ENCODE measurements at places on chromosomes 12 and 14.

- no peak for DNase-seq
These were observed 590.5 kb upstream of the ATP2B1 start for GRCh38 chr12:90299121-90299520.

DNA sequence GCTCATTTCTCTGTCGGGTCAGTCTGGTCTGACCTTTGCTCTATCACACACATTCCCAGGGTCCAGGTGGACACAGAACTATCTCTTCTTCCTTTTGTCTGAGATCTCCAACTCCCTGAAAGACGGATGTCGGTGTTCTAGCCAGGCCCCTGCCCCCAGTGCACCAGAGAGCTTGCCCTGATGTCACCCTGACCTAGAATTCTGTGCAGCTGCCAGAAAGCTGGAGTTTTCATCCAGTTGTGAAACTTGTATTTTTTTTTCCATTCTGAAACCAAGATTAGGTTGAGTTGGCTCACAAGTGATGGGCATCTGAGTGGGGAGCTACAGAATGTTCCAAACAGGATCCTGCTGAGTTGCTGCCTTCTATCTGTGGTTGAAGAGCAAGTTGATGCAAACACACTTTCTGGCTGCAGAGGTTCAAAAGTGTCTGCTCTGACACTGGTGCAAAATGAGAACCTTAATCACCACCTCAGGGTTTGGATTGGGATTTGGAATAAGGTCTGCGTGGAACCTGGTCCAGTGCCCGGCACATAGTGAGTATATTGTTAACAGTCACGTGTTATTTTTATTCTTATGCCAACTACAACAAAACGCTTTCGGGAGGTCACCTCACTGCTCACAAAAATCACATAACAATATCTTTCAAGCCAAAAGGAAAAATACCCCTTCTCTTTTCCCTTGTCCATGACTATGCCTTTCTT, 211.5 kb downstream of the SLC15A4 start:
- no peak for DNase-seq

DNA sequence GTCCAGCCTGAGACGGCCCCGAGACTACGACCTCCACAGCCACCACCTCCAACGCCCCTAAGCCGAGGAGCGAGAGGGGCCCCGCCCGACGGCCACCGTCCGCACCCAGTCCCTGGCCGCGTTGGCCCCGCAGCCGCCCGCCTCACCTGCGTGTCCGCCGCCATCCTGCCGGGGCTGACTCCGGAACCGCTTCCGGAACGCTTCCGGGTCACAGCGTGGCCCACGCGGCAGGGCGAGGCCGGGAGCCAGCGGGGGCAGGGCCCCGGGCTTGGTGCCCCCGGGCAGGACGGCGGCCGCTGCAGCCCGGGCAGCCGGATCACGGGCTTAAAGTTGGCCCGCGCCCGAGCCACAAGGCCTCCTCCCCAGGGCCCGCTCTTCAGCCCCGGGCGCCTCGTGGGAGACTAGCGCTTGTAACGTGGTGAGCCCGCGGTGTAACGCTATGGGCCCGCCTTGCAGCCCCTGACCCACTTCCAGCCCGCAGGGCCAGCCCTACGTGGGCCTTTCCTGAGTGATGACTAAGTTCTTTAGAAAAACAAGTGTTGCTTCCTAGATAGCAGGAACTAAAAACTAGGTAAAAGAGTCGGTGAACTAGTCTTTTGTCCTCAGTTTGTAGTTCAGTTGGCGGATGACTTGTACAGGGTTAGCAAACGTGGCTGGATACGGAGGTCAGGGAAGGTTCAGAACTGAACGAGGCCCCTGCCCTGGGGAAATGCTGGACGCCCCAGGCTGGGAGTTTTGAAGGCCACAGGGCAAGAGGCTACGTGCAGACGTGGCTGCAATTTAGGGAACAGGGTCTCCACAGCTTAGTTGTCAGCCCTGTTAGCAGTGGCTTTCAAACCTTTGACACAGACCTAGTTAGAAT, at the start of gene GCN1:
GCN1 (minus strand) TSS at position 182 of the 862 bp plus-strand sequence; CDS start at position 164, 18 bp downstream.
- peak; percentile 84 for DNase-seq

- DNase-seq: no peak
These were observed 132.1 kb downstream of the ANKS1B start for GRCh38 chr12:99852666-99853065.

- no peak for DNase-seq
These were observed 24.4 kb downstream of the DRAM1 start for GRCh38 chr12:101901777-101902176.

DNA sequence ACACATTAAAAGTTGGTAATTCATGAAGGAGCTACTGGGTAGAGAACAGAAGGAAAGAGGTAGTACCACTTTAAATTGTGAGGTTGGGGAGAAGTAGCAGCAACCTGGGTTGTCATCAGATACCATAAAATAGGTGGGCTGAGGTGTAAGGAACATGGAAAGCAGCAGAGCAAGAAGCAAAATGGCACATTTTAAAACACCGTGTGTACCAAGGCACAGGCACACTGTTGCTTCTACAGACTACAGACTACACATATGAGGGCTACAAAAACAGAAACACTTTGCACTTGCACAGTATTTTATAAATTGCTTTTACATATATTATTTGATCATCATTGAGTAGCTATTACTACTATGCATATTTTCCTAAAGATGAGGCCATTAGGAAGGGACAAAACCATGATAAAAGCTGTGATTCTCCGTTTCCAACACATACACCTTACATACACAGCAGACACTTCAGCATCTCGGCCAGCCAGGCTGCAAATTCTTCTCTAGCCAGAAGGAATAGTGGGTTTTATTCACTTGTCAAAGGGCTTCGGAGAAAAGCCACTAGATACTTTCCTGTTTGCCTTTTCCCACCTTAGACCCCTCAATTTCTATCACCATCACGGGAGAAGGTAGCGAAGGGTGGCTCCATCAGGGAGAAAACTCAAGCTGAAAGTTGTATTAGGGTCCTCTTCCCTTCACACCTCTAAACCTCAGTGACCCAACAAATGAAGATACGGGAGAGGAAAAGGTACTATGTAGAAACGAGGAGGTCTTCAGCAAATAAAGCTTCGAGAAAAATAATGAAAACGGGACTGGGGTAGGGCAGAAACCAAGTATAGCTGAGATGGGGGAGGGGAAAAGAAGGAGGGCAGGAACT, 1.6 kb downstream of the PYM1 start:
- no peak for DNase-seq

GRCh38 chr14:50475460-50475859, 56.9 kb downstream of the MAP4K5 start:
- DNase-seq: no peak

GRCh38 chr12:40614923-40615322, 77.3 kb upstream of the CNTN1 start:
- no peak for DNase-seq

- no peak for DNase-seq
These were observed 322.2 kb downstream of the AEBP2 start for GRCh38 chr12:19761463-19761862.

- no peak for DNase-seq
These were observed 92.7 kb downstream of the C12orf75 start for GRCh38 chr12:105423237-105423636.

GRCh38 chr12:54959291-54960018, 25.1 kb downstream of the TESPA1 start:
- DNase-seq: no peak

DNA sequence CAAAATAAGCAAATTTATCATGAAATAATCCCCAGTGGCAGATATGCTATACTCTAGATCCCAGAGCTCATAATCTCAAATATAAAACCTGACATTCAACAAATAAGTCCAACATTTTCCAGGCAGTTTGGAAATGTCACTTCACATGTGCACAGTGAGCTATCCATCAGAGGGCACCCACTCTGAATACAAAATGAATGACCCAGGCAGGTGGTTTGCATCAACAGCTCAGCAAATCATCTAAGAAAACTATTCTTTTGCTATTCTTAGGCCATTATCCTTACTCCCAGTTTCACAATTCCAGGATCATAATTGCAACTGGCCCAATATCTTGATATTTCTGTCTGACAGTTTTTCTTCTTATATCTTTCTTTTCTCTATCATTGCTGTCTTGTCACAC, 38.5 kb downstream of the TRIM9 start:
- DNase-seq: no peak

GRCh38 chr12:93727195-93727811, 50.1 kb downstream of the CRADD start:
- no peak for DNase-seq

DNA sequence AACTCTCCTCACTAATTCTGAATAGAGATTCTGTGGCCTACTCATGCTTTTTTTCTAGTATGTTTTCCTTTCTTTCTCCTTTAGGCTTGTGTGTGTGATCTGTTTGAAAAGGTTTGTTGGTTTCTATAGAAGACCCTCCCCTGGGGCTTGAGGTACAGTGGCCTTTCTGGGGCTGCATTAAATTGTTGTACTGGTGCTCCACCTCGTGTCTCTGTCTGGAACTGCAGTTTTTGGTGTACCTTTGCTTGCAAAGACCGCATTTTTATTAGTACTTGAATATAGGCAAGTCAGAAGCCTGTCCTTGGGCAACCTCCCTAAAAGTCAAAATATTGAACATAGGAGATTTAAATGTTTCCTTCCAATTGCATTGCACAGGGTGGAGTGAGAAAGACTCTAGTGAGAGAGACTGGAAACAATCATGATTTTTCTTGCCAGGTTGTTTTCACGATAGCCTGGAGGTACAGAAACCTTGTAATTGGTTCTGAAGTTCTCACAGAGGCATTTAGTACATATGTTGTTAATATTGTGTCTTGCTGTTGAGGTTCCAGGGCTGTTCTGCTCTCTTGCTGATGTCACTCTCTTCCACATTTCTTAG, 39.0 kb downstream of the SLCO1B1 start:
- no peak for DNase-seq

DNA sequence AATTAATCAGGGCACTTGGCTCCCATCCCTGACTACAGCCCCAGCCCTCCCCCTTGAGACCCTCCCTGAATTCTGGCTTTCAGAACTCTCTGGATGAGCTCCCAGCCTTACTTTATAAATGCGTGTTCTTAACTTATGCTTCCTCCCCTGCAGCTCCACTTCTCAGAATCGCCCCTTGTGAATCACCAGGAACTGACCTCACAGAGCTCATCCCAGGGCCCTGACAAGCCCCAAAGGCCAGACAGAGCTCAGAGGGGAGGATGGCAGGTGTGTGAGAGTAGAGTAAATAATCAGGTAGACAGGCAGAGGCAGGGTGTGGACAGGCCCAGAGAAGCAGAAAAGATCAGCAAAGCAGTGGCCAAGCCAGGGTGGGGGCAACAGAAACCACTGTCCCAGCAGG, 68.2 kb upstream of the FOXN3 start:
- DNase-seq: no peak

GRCh38 chr12:28500373-28501024, 310.2 kb downstream of the CCDC91 start:
- DNase-seq: no peak

DNA sequence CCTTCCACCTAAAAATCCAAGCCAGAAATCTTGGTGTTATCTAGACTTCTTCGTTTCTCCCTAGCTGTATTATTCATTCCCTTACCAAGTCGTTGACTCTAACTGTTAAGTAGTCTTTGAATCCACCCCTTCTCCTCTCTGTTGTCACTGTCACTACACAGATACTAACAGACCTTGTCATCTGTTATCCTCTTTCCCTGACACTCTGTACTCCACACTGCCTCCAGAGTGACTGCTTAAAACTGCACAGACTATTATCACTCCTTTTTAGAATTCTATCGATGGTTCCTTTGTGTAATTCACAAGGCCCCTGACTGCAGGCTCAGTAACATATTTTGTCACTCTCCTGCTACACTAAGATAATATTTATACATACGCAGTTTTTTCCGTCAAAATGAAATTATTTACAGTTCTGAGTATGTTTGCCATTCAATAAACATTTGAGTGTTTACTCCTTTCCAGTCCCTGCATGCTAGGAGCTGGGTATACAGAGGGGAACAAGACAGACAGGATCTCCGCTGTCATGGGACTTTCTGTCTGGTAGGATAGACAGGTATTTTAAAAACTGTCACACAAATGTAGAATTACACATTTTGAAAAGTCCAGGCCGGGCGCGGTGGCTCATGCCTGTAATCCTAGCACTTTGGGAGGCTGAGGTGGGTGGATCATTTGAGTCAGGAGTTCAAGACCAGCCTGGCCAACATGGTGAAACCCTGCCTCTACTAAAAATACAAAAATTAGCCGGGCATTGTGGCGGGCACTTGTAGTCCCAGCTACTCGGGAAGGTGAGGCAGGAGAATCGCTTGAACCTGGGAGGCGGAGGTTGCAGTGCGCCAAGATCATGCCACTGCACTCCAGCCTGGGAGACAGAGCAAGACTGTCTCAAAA, 3.8 kb downstream of the MARS1 start:
- DNase-seq: no peak

GRCh38 chr12:30696103-30696408, 387 bp upstream of the IPO8 start:
- DNase-seq: no peak

DNA sequence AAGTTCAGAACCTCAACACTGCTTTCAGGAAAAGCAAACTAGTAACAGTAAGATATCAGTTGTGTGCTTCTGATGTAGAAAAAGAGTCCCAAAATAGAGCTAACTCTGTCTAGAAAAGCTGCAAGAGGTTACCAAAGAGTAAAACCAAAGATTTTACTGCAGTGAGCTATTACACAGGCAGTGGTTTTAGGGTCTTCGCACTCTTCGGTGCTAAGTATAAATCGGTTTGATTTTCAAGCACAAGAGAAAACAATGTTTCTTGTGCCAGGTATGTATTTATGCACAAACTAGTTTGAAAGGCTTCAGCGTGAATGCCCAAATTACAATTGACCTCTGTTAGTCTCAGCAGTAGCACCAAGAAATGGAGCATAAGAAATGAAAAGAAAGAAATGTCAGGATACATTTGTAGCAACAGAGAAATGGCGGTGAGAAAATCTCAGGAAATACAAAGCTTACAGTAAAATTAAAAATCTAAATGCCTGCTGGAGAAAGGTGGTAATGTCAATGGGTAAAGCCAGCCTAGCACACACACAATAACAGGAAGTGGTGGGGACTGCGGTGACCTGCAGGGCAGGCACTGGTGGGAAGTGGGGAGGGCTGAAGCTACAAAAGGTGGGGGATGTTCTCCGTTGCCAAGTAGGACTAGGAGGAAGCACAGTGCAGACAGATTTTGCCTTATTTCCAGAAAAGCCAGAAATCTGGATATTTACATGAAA, 18.0 kb upstream of the DYRK2 start:
- DNase-seq: no peak

DNA sequence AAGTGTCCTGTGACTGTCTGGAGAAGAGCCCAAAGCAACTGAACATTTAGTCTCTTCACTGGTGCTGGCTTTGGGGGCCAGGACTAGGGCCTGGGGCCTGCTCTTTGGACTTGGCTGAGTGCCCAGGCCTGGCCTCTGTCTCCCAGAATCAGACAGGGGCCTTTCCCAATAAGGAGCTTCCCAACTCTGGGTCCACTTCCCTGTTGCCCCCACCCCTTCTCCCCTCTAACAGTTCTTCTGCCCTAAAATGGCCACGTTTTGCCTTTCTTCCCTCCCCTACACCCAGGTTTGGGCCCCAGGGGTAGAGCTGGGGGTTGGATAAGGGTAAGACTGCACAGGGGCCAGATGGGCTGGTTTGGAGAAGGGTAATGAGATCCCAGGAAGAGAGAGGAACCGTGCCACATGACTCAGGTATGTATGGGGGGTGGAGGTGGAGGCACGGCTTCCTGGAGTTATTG, 10.0 kb upstream of the ITGA5 start:
- DNase-seq: no peak

GRCh38 chr14:24463884-24464785, 21.6 kb upstream of the SDR39U1 start:
- DNase-seq: no peak

All from 8988T (cell line).